ENCODE measurements at places on chromosomes 16 and 17.

DNA sequence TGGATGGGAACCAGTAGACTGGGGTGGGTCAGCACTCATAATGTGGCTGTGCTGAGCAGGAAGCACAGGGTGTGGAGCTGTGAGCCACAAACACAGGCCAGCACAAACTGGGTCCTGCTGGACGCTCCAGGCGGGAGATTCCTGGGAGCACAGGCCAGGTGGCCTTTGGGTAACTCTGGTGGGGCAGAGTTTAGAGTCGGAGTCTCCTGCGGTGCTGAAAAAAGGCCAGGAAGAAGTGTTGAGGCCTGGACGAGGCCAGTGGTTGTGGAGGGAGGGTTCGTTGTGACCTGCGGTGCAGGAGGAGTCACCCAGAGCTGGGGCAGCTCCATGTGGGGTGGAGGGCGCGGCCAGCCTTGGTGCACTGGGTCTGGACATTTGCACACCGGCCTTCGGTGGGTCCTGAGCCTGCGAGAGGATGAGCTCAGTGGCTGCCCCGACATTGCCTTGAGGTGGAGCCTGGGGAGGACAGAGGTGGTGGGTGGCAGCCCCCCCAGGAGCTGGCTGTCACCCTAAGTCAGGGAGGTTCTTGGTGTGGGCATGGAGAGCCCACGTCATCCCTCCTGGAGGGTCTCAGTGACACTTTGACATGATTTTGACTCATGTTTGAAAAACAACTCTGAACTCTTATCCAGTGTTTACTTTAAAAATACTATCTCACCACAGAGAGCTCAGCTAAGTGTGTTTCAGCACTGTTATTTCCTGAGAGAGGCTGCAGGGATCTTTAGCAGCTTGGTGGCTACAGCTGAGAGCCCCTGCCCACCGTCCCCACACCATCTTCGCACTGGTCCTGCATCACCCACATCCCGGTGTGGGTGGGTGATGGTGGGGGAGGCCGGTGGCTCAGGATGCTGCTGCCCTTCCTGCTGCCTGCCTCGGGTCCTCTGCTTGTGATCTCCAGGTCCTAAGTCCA lies 98.7 kb downstream of the NPIPB11 start:
- DNase-seq = no peak

DNA sequence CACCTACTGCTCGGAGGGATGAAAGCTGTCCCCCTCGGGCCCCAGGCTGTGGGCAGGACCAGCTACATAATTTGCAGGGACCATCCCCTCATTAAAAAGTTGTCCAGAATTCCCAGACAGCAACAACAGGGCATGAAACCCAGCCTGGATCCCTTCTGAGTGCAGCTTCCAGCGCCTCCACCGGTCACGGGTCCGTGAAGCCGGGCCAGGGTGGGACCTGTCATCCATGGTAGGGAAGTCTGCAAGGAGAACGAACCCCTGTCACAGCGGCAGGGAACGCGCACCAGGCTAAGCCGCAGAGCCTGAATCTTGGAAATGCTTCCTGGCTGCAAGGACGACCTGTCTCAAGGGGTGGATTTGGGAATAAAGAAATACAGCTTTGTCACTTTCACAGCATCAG lies 214.2 kb downstream of the RBFOX3 start:
- DNase-seq = no peak

- DNase-seq = no peak
Measured at GRCh38 chr17:39674702-39675389, 6.6 kb downstream of the PNMT start.

DNA sequence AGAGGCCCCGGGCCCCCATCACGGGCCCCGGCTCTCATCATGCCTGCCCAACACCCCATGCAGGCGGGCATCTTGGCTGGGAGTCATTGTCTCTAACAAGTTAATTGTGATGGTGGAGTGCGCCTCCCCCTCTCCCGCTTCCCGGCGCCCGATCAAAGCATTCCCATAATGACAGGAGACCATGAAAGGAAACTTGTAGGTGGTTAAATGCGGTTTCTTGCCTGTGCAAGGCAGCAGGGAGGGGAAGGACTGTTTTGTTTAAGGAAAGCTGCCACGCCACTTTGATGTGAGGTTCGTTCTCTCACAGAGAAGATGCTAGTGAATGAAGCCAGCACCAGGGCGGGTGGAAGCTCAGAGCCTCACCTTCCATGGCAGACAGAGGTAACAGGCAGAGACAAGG lies 45.4 kb downstream of the C16orf78 start:
- no peak for DNase-seq

DNA sequence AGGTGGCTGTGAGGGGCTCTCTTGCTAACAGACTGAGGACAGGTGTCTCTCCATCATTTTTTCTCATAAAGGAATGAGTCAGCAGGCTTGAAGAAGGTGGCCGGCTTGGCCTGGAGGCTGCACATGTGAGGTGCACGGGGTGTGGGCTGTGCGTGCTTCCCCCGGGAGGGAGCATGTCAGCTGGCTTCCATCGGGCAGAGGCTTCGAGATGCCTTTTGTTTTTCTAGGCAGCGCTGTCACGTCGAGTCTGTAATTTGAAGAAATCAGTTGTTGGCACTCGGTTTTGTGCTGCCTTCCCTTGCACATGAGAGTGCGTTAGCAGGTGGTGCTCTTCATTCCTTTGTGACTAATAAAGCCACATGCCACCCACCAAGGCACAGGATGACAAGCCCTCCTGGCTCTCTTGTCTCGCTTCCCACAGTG lies 89.7 kb downstream of the NPIPB11 start:
- DNase-seq = no peak

GRCh38 chr17:16354585-16354984 lies 1.3 kb upstream of the CENPV start:
- no peak for DNase-seq

DNA sequence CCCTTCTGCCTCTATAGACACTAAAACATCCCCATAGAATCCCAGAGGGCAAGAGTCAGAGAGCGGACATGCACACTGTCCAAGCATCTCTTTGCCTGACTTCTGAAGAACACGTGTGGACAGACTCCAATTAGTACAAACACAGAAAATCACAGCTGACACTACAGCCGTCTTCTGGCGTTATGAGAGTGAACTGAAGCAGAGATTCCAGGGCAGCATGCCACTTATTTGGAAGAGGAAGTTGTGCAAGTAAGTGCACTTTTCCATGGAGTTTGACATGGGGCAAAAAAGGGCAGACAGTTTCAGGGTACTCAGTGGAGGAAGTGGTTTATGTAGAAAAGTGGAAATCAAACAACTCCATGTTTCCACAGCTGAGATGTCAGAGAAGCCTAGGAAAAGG lies 16.8 kb upstream of the ZNF287 start:
- no peak for DNase-seq

DNA sequence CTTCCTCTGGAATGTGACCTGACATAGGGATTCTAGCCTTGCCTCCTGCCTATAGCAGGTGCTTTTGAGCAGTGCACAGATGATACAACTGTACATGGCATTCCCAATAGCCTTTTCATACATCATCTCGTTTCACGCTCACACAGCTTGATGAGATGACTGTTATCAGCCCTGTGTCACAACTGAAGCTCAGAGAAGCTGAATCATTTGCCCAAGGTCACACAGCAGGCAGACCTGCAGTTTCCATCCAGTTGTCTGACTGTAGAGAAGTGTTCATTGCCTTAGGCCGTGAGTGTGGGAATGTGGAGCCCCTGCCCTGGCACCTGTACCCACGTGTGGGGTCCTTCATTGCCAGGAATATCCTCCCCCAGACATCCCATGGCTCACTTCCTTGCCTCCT lies 20.1 kb downstream of the WFDC1 start:
- DNase-seq = no peak

Measured in NCI-H446 treated with DMSO at 0.1 percent for 48 hours (cell line).